Right kidney (tissue), 9 donors: ENCODE measurements at places on chromosomes 13 and 19.
A peak's percentile ranks its signal among the peaks of the same experiment; 100 is the strongest.

DNA sequence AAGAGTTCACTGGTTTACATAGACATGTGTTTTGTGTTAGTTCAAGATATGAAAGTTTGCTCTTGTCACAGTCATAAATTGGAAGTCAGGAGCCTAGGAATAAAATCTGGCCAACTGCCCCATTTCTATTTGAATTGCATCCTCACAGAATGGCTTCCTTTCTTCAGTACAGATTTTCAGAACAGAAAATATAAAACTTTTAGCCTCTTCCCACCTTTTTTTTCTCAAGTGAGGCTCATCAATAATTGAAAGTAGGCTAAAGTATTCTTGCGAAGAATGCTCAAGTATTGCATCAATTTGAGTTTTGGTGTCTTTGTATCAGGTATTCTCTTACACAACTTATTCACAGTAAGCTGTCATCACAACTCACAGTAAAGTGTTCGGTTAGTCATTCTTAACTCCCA, 802.7 kb downstream of the PCDH9 start:
- no peak for DNase-seq

DNA sequence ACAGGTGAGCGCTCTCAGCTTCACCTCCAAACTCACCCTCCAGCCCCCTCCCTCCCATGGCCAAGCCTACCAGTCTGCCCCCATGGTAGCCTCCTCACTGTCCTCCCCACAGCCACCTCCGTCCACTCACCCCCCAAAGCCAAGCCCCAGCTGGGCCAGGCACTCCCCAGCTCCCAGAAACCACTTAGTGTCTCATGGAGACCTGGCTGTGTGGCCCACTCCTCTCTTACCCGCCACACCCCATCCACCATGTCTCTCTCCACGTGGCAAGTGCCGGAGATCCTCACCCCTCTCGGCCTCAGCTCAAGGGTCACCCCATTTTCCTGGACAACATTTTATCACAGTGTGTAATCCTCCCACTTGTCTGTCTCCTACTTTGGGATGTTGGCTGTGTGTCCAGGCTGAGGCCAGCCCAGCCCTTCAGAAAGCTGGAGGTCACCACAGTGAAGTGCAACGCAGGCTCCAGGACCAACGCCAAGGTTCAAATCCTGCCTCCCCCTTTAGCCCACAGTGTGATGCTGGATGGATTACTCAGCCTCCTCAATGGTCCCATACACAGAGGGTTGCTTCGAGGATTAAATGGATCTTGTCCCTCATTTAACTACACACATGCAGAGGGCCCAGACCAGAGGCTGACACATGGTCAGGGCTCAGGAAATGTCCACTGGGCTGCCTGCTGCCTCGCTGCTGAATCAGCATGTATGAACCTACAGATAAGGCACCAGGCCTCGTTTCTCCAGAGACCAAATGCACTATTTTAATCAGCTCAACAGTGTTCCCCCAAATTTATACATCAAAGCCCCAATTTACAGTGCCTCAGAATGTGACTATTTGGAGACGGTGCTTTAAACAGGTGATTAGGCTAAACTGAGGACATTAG, 71.3 kb downstream of the CEBPG start:
- DNase-seq, result no peak

GRCh38 chr13:68234274-68234673, 1004.1 kb upstream of the PCDH9 start:
- no peak for DNase-seq

DNA sequence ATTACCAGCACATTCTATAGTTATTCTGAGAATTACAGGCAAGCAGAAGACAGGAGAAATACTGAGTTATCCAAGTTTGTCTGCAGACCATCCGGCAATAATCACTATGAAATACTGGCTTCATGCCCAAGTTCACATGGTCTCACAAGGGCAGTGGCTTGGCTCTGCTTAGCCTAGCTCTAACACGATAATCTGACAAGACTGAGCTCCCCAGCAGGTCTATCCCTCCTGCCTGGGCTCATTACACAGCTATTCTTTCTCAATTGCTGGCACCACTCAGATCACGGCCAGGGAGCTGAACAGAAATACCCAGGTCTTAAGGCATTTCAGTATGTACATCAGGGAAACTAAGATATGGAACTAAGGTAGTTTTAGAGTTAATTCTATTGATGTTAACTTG, 361.6 kb upstream of the PCDH20 start:
- DNase-seq, result no peak

- peak; percentile 67 for DNase-seq
Measured at GRCh38 chr19:18469069-18469846, 31.3 kb upstream of the ISYNA1 start.

GRCh38 chr19:55563261-55563690, 17.4 kb downstream of the ZNF579 start:
- DNase-seq, result peak; percentile 34

DNA sequence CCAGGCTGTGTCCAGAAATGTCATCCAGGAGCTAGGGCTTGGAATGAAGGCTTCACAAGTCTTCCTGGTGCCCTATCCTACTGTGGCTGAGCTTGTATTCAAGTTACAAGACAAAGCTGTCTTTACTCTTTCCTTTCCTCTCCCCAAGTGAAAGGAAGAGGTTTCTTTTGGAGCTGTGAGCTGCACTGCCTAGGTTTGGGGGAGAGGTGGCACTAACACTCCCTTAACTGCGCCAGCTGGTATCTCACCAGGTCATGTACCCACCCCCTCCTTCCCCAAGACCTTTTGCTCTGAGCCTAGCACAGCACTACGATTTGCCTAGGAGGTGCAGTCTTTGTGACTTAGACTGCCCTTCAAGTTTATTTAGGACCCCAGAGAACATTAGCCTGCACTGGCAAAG, 2053.6 kb upstream of the PRR20A start:
- DNase-seq, result no peak

GRCh38 chr13:28582225-28582891, 76.6 kb upstream of the POMP start:
- DNase-seq, result no peak

- DNase-seq, result no peak
Measured at GRCh38 chr13:95251641-95252040, 49.6 kb downstream of the ABCC4 start.

DNA sequence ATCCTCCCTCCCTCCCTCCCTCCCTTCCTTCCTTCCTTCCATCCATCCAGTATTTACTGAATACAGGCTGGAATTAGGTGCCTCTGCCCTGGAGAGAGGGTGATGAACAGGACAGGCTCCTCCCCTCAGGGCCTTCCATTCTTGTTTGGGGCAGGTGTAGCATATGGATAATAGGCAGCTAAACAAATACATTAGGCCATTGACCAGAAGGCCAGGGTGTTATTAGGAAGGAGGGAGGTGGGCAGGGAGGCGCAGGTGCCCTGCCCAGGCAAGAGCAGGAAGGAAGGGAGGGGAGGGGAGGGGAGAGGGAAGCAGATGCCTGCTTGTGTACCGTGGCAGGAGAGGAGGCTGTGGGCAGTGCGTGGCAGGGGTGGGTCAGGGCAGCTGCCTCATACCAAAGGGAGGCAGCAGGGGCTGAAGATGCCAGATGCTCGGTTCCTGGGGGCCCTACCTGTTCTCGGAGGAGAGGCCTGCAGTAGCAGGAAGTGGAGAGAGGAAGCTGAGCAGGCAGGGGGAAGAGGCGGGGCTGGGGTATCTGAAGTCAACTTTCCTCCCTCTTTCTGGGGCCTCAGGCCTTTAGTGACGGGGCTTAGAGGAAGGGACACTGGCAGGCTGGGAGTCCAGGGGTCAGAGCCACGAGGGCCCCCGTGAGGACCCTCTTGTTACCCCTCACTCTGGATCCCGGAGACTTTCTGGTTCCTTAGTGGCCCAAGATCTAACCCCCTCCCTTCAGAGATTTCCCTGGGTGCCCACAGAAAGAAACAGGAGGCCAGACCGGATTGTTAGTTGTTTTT, at the start of gene RINL:
RINL (minus strand) TSS at position 495 of the 794 bp plus-strand sequence. CDS start 1,533 bp downstream, outside the sequence.
- DNase-seq, result no peak

- no peak for DNase-seq
Measured at GRCh38 chr19:18932216-18932841, 8.7 kb downstream of the HOMER3 start.

DNA sequence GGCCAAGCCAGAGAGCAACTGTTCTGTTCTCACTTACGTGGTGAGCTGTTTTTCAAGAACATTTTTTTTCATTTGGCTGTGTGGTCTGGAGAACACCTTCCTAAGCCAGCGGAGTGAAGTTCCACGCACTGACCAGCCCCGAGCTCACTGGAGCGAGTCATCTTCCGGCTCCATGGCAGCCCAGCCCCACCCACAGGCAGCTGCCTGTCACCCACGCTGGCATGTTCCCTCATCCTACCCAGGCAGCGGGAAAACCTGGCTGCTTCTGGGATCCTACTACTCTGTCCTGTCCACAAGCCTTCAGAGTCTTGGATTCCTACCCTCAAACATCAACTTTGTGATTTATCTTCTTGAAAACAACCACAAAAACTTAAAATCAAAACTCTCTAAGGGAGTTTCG, 76.2 kb downstream of the GGACT start:
- DNase-seq, result no peak

- no peak for DNase-seq
Measured at GRCh38 chr13:66492479-66492878, 737.7 kb downstream of the PCDH9 start.

DNA sequence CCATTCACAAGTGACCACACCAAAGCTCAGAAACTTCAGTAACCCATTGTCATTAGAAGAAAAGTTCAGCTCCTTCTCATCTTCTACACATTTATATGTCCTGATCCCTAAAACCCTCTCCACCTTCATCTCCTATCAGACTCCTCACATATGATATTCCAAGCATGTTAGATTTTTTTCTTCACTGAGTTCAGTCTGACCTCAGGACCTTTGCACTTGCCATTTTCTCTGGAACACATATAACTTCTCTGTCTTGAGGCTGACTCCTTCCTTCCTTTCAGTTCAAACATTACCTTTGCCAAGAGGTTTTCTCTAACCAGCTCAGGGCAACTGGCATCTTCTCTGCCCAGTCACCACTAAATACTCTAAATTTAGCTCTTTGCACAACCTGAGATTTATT, 54.1 kb downstream of the C13orf42 start:
- DNase-seq, result no peak

DNA sequence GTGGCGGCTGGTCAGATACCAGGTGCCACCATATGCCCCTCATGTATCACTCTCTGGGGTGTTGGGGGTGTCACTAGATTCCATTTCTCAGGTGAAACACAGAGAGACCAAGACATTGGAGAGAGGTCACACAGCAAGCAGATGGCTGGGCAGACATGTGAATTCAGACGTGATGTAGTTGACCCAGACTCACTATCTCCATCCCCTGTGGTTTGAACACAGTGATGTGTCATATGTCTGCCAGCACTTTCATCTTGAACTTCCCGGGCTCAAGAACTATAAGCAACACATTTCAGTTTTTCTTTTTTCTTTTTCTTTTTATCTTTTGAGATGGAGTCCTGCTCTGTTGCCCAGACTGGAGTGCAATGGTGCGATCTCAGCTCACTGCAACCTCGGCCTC, 16.1 kb upstream of the UPF1 start:
- no peak for DNase-seq

- DNase-seq, result no peak
Measured at GRCh38 chr19:38375748-38376147, 1.4 kb downstream of the PSMD8 start.

DNA sequence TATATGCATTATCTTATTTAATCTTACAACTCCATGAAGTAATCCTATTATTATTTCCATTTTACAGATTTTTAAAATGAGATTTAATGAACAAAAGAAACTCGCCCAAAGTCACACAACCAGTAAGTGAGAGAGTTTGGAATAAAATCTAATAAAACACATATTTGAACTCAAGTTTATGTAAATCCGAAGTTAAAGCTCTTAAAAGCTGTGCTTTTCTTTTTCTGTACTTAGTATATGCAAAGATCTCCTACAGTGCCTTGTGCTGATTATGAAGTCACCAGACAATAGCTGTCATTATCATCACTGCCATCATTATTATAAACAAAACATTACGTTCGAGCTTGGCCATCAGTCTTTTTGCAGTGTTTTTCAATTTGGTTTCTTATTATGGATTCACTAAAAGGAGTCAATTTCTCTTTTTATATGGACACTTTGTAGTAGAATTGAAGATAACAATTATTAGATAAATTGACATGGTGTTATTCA, 29.7 kb upstream of the ENOX1 start:
- DNase-seq, result no peak

DNA sequence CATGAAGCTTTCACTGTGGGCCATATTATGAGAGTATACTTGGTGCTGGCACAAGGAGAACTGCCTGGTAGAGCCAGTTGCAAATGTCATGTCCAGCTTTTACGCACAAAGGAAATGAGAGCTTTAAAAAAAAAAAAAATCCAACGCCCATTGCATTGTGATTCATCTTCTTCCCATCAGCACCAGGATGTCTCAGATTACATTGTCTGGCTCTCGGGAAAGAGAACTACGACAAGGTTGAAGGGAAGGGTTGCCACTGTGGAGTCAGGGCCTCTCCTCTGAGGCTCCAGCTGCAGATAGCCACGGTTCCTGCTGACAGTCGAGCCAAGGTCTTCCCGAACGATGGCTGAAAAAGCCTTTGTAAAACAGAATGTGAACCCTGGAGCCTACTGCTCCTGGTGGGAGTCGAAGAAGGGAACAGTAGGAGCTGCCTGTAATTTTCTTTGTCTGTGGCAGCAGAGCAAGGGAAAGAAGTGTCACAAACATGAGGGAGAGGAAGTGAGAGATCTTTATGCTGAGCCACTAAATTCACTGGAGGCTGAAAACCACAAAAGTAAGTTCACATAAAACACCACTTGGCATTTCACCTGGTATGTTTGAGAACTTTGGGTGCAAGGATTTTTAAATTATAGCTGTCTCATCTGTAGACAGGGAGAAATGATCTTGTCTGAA, 704.7 kb downstream of the DIAPH3 start:
- no peak for DNase-seq

DNA sequence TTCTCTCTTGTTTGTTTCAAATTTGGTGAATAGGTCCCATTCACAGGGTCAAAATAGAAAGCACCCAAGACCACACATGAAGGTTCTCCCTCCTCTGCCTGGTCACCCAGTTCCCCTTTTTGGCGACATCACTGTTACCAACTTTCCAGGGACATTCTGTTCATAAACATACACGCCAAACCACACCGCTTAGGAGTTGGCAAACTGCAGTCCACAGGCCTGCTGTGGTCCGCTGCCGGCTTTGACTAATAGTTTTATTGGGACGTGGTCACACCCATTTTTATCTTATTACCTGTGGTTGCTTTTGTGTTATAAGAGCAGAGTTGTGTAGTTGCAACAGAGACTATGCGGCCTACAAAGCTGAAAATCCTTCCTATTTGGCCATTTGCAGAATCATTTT, 24.2 kb downstream of the UHRF1 start:
- DNase-seq, result no peak

- DNase-seq, result no peak
Measured at GRCh38 chr13:44236801-44237207, 136.8 kb upstream of the SERP2 start.

GRCh38 chr13:46296115-46296822, 84.5 kb downstream of the LRRC63 start:
- DNase-seq, result no peak
